ENCODE measurements at places on chromosomes 2 and 18.

DNA sequence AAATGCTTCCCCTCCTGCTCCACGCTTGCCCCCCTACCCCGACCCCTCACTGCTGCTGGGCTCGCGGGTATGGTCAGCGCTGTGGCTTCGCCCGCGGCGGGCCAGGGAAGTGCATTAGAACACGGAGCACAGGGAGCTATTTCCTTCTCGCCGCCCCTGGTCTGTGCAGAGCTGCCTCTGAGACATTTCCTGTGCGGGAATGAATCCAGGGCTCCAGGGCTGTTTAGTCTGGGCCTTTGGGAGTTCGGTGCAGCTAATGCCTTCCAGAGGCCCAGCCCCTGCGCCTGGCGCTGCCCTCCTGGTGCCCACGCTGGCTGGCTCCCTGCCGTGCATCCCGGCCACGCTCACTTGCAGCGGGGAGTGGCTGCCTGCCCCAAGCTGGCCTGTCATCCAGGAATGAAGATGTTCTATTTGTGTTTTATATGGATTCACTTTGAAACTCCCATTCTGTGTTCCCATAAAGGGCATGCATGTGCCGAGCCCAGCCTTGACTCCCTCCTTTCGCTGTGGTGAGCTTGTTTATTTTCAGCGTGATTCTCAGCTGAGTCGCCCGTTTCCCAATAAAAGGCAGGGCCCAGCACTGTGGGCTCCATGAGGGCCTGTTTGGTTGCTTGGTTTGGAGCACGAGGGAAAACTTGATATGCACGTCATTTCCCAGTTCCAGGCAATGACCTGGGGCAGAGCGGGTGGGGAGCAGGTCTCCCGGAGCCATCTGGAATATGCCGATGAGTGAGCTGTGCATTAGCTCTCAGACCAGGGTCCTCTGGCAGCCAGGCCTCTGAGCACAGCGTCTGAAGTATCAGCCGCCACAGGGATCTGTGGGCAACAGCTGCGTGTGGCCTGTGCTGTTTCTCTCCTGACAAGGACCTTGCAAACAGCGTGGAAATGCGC, 42.7 kb downstream of the SH3RF3 start:
- no peak for DNase-seq

GRCh38 chr2:226467633-226468032, 332.0 kb downstream of the IRS1 start:
- no peak for DNase-seq

- no peak for DNase-seq
Measured at GRCh38 chr2:134133622-134134312, 120.1 kb upstream of the MGAT5 start.

- no peak for DNase-seq
Measured at GRCh38 chr2:233832869-233833311, 21.4 kb downstream of the HJURP start.

DNA sequence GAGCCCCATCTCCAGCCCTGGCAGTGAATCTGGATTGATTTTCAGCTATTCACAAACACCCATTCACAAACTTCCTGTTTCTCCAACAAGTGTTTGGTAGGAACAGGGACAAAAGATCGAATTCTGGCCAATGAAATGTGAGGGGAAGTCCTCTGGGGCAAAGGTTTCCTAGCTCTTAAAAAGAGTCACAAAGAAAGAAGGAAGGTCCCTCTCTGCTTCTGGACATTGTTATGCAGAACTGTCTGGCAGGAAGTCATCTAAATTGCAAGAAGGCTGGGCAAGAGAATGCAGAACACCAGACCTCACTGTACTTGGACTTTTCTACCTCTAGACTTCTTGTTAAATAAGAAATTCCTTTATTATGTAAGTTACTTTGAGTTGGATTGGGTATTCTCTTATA, 137.3 kb downstream of the CCDC148 start:
- DNase-seq: no peak

DNA sequence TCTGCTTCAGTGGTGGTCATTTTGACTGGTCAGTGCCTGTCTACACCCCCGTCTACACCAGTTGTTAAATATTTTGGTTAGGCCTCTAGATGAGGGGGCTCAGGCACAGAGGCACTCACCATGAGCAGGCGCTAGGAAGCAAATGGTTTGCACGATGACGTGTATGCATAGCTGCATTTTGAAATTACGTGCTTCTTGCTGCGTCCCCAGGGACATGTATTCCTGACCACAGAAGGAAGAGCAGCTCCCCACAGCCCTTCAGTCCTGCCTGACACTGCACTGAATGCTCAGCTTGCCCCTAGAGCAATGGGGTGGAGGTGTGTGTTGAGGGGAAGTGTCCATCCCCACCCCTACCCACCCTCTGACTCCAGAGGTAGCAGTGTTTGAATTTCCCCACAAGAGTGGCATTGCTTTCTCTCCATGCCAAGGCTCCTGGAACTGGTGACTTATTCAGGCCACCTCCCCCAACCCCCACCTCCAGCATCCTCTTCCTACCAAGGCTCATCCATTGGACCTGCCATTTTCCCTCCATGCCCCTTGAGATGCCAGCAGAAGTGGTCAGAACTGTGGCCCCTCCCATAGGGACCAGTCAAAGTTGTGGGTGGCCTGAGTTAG, 11.4 kb upstream of the ZAP70 start:
- DNase-seq: no peak

DNA sequence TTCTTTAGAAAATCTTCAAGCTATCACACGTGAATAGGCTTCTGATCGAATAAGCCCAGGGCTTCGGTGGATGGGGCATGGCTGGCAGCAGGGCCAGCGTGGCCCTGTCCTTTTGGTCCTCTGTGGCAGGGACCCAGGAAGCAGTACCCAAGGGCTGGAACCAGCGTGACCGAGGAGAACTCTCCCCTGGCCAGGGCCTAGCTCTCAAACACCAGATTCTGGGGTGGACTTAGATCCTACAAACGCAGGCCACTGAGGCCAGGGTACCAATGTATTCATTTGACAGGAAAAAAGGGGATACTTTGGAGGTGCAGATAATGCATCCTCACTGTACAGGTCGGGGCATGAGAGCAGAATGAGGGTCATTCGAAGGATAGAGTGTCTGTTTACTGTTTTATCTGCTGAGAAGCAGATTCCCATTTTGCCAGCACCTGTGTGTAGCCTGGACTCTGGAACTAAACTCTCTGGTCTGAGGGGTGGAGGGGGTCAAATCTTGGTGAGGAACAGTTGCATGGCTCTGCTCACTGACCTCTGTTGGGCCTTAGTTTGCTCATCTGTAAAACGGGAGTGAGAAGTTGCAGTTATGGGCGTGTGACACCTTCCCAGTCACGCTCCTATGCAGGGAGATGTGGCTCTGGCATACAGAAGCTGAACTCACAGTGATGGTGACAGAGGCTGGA, 51.4 kb downstream of the SH3BP4 start:
- DNase-seq: no peak

- no peak for DNase-seq
Measured at GRCh38 chr2:168396131-168396530, 59.9 kb upstream of the CERS6 start.

DNA sequence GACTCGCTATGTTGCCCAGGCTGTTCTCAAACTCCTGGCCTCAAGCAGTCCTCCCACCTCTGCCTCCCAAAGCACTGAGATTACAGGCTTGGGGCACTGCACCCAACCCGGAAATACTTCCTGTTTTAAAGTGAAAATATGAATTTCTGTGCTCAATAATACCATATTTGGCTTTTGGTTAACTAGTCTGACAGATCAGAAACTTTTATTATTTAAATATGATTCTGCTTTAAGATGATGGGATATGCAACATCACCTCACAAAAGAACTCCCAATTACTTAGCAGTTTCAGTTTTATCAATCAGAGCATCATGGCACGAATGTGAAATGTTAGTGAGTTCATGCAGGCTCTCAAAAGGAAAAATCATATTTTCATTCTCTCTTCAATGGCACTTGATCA, 120.6 kb downstream of the PTRHD1 start:
- DNase-seq: no peak

- no peak for DNase-seq
Measured at GRCh38 chr2:78977661-78978145, 47.8 kb upstream of the REG3G start.

DNA sequence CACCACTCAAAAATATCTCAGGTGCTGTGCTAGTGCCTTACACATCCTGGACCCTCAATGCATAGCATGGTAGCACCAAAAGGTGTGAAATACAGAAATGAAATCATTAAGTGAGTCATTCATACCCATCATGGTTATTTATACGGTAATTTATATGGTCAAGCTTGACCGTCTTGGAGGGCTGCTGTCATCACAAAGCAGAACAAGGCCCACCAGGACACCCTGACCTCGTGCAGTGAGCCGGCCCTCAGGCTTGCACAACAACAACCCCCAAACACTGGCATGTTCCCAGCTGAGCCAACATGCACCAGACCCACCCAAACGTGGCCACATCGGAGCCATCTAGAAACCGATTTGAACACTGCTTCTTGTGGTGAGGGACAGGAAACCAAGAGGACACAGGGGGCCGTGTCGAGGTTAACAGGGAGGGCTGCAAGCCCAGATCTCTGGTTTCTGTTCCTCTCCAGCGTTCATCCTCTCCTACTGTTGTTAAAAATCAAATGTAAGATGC, 378.5 kb upstream of the ID2 start:
- peak; percentile 64 for DNase-seq

DNA sequence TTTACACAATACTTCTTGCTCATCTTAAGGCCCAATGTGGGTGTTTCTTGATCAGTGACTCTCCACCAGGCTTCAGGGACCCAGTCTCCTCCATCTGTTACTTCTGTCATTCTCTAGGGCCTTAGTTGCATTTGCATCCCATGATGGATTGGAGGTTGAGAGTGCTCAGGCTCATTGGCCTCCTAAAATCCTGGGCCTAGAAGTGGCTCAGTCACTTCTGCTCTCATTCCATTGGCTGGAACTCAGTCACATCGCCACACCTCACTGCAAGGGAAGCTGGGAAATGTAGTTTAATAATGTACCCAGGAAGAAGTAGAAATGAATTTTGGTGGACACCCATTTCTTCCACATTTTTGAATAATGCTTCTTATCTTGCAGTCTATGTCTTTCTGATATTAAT, 223.5 kb downstream of the HRH4 start:
- DNase-seq: no peak

GRCh38 chr2:60550178-60550983, 3.1 kb downstream of the BCL11A start:
- DNase-seq: no peak

DNA sequence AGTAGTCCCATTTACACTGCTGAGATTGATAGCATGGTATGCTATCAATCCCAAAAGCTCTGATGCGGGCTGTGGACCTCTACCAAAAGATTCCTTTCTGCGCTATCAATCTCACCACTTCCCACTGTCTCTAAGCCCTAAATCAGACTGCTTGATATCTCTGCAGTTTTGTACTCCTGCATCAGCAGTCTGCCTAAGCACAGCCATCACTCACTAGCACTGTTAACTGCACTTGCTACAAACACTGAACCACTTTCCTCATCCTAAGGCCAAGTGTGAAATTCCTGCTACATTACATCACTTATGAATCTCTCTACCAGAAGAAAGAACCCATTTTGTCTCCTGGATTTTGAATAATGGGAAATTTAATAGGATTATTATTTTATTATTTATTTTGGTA, 237.0 kb downstream of the HNMT start:
- DNase-seq: no peak

DNA sequence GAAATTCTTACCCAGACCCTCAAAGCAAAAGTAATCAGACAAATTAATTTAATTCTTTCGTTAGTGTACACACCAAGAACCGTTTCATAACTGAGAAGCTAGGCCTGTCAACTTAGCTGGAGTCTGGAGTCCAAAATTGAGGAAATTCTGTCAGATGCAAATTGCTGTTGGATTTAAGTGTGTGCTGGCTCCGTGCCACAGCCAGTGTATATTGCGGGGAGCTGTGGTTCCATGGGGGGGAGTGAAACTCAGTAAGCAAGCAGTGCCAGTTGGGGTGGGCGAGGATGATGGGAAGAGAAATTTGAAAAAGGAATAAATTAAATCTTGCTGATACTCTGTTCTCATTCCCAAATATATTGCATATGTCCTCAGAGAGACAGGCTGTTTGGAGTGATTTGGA, 4.0 kb downstream of the ARPC2 start:
- DNase-seq: no peak

DNA sequence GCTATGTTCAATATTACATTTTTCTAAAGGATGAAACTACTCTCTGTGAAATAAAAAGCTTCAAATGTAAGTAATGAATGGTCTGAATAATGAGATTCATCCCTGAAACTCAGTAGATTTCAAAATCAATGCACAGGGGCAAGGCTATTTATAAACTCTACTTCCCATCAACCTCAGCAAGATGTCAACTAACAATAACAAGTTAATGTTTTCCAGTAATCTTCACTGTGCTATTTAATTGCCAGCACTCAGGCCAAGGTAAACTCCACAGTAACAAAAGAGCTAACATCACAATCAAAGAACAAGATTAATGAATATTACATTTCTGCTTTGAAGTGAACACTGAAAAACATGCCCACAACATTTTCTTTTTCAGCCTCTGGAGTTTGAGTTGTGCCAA, 144.3 kb upstream of the ZFP36L2 start:
- DNase-seq: no peak

- no peak for DNase-seq
Measured at GRCh38 chr2:138293045-138293444, 208.5 kb upstream of the SPOPL start.

DNA sequence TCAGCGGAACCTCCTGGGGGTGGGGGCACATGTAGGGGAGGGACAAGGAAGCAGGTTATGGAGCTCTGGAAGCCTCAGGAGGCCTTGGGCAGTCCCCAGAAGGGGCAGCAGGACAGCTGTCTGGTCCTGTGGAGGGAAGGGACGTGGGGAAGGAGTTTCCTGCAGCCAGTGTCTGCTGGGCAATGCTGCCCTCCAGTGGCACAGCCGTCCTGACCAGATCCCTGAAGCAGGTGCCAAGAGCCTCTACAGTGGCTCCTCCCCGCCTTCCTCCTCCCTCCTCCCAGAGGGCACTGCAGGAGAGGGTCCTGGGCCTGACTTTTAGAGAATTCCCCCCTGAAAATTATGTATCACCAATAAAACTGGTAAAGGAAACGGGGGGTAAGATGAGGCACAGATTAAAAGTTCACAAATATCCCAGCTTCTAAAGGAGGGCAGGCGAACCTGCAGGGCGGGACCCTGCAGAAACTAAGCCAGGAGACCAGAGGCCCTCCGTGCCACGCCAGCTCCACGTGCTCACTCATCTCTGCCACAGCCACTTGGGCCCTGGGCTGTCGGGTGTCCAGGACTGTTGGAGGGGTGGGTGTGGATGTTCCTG, 258.5 kb downstream of the TWIST2 start:
- no peak for DNase-seq

- DNase-seq: no peak
Measured at GRCh38 chr2:45962177-45962921, 310.9 kb downstream of the PRKCE start.

GRCh38 chr18:76054156-76054555, 440.9 kb downstream of the ZNF516 start:
- DNase-seq: no peak

Measured in CD8-positive, alpha-beta memory T cell (primary cell).